COR-L47 (cell line): ENCODE measurements at places on chromosomes 6 and 20.

DNA sequence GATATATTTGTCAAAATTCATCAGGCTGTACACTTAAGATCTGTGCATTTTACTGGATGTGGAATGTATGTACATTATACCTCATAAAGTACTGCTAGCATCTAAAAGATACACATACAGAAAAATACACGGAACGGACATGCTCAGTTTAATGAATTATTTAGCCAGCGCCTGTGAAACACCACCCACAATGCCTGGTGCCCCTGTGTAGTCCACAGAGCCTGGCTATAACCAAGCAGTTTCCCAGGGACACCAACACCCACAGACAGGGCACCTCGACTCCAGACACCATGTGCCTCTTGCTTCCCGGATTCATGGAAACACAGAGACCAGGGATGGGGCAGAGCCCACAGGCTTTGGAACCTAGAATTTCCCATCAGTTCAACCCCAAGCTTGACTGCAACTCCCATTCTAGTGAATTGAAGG, 17.4 kb upstream of the ARMC12 start:
- DNase-seq: no peak

DNA sequence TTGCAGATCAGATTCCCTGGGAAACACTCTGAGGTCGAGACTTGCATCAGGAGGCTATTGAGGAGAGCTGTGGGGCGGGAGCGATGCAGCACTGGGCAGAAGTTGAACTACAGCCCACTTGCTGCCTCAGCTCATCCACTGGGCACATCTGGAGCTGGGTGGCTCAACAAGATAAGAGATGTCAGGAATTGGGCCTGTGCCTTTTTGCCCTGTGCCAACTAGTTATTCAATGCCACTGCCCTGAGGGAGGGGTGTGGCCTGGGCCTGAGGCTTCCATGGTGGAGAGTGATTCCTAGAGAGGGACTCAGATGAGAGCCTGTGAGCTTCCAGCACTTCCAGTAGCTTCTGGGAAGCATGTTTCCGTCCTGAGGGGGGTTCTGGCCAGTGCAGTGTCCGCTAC, 32.7 kb downstream of the BRPF3 start:
- DNase-seq: no peak

GRCh38 chr20:11432407-11432806, 485.3 kb upstream of the BTBD3 start:
- no peak for DNase-seq

- DNase-seq: peak; percentile 20
These were observed 240.9 kb upstream of the BTBD3 start for GRCh38 chr20:11676630-11677287.

DNA sequence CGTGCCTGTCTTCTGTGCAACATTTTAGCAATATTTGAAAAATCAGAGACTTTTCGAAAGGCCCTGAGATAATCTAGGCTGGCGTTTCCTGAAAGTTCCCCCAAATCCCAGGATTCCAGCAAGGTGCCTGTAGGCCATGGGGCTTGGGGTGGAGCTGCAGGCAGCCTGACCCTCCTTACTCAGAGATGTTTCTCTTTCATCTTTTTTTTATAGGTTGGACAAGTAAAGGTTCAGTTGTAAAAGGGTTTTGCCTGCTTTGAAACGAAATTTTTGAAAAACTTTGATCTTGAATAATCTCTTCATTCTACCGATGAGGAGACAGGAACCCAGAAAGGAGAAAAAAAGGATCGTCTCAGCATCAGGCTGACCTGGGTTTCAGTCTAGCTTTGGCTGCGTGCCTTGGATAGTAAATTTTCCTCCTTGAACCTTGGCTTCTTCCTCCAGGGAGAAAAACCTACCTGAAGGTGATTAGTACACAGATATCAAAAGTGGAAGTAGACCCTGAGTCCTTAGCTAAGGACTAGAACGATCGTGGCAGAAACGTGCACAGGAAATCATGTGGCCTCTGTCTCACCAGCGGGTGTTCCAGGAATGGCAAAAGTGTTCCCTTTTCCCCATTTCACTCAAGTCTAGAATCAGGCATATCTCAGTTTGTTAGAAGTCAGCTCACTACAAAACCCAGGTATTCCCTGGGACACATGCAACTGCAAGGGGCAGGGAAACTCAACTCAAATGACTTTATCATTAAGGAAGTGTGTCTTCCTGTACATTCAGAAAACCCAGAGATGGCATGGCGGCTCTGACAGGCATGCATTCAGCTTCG, 128.2 kb upstream of the PTPN1 start:
- DNase-seq: no peak

GRCh38 chr6:37624606-37625574, 72.8 kb downstream of the MDGA1 start:
- peak; percentile 65 for DNase-seq

DNA sequence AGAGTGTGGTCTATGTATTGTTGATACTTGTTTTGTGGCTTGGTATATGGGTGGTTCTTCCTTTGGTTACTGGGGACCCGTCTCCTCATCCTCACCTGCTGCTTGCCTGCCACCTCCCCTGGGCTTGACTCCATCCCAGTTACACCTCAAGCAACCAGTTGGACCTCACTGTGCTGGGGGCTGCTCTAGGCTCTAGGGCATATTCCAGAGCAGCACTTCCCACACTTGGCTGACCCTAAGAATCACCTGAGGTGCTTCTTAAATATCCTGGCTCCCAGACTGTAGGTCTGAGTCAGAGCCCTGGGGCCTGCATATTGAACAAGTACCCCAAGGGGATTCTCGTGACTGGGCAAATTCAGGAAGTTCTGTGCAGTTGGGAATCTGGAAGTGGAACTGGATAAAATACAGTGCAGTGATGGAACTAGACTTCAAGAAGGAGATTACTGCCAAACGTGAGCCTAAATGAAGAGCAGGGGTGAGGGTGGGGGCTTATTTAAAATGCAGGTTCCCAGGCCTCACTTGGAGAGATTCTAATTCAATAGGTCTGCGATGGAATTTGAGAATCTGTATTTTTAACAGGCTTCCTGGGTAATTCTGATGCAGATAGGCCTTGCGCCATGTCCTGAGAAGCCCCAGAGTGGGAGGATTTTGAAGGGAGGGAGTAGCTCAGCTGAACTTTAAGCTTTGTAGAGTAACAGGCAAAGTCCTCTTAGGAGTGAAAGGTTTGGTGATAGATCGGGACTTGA, 7.6 kb downstream of the SPATS1 start:
- no peak for DNase-seq

DNA sequence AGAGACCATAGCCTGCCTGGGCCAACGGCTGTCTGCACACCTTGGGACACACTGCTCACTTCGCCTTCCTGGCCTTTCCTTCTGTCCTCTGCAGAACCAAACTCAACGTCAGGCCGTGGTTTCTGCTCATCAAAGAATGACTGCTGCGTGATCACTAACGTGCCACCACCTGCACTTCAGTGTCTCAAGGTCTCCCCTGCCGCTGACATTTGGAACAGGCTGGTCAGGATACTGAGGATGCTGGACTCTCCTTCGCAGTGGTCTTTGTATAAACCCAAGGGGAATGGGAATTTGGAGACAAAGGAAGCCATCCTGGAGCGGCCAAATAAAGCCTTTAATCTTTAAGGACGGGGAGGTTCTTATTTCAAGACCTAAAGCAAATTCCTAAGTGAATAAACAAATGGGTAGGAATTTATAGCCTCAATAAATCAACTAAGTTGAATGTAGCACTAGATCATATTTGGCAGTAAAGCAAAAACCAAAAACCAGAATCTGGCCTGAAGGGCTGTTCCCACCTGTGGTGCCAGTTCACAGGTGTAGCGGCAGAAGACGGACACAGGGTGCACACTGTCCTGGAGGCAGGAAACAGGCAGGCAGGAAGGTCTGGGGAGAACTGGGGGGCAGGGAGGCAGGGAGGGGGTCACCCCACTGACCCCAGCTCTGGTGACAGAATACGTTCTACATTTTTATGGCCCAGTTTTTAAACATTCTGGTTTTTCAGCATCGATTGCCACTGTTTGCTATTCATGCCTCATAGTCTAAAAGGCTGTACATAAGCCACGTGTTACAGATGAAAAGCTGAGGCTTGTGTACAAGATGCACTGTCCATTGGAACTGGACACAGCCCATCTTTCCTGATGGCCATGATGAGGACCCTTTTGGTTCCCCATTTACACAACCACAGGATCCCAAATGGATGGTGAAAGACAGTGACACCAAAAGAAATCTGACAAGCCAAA, 36.6 kb downstream of the ABHD12 start:
- no peak for DNase-seq

DNA sequence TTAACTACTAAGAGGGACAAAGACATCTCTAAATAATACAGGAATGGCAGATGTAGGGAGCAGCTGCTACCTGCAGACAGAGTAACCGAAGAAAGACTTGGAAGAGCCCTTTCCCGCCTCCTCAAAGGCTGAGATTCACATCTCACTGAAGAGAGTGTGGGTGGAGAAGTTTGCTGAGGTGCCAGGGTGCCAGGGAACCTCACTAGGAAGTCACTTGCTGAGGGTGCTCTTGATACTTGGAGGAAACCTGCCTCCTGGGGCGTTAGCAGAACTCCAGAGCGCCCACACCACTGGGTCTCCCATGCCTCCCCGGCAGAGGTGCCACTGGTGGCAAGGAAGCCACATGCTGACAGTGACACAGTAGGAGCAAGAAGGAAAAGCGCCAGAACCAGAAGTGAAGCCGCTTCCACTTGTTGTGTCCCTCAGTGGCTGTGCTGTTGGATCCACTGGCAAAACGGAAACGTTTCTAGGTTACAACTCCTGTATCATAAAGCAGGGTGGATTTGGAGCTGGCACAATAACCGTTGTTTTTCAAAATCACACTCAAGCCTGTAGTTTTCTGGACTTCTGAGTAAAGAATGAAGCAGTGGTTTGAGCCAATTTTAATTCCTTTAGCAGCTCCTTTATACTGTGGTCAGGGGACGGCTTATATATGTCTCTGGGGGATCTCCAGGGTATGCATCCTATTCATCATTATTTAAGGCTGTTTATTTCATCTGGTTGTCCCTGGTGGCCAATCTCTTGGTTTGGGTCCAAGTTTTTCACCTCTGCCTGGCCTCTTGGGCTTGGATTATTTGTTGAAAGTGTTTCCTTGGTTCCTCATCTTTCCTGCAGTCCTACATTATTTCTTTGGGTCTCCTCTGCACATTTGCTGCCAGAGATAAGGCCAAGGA, 64.5 kb downstream of the CDC5L start:
- DNase-seq: no peak

DNA sequence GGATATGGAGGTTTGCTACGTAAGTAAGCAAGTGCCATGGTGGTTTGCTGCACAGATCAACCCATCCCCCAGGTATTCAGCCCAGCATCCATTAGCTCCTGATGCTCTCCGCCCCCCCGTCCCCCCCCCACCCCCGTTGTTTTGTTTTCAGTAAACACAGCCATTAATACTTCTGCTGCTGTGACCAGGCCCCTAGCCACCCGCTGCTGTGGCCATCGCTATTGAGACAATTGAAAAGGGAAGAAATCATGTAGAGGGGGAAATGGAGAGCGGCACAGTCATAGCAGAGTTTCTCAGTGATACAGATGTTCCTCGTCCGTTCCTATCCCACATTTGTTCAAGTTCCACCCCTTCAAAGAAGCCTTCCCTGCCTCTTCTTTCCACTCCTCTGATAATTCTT, 24.9 kb downstream of the SLC35D3 start:
- DNase-seq: no peak

- DNase-seq: no peak
These were observed 670.8 kb downstream of the PRKN start for GRCh38 chr6:162056745-162057144.

DNA sequence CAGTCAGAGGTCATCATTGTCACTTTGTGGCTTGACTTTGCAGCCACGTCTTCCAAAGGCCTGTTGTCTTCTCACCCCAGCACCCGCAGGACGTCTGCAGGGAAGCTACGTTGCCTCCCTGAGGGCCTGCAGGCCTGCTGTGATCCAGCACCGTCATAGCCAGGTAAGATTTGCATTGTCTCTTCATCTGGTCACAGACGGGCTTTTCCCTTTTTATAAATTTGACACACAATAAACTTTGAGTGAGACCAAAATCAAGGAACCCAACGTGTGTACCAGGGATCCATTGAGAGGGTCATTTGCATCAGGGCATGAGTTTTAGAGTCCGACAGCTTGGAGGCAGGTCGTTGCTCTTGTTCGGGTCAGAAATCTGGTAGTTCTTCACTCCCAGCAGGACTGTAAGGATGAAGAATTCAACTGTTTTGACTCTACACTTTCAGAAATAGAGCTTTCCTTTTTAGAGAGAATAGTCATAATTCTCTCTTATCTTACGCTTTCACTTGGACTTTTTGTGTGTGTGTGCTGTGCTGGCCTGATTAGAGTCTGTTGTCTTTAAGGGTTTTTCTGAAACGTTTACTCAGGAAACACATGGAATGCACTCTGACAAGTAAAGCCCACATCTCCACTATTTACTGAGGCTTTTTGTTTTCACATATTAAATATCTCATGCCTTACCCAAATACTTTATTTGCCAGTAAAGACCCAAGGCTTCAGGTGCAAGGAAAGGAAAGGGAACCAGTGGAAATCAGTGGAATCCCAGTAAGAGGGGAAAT, 177.2 kb upstream of the TAB2 start:
- DNase-seq: no peak

DNA sequence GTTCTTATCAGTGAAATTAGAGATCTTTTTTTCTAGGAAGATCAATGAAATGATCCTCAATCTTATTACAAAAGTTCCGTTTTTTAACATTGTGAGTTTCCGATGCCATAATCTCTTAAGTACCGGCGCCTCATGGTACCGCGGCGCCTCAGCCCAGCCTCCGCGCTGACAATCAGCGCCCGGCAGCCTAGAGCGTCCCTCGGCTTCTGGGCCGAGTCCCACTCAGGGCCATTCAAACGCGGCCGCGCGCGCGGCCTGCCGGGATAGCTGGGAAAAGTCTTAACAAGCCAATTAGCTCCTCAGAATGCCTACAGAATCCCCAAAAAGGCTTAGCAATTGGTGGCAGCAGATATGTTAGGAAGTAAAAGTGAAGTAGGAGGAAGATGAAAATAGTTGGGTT, 204.8 kb downstream of the ADGB start:
- no peak for DNase-seq

DNA sequence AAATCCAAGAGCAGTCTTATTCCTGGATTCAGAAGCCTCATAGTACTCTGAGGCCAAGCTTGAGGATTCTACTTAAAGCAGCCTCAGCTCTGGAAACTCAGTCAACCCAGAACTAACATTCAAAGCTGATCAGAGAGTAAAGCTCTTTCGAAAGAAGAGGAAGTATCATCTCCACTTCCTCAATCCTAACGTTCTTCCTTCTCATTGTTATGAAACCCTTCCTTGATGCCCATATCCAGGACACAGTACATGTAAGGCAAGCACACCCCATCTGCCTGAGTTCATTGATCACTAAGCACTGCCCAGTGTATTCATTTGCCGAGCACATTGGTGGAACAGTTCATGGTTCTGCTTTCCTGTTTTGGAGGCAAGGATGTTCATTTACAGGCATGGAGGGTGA, at the start of gene IPCEF1:
Gene IPCEF1 (minus strand): TSS at position 114 of the 400 bp plus-strand sequence. CDS start 90,856 bp downstream, outside the sequence.
- no peak for DNase-seq

GRCh38 chr6:129370268-129370916, 339.6 kb downstream of the ARHGAP18 start:
- DNase-seq: no peak

GRCh38 chr6:160919723-160920440, 71.7 kb upstream of the MAP3K4 start:
- no peak for DNase-seq

DNA sequence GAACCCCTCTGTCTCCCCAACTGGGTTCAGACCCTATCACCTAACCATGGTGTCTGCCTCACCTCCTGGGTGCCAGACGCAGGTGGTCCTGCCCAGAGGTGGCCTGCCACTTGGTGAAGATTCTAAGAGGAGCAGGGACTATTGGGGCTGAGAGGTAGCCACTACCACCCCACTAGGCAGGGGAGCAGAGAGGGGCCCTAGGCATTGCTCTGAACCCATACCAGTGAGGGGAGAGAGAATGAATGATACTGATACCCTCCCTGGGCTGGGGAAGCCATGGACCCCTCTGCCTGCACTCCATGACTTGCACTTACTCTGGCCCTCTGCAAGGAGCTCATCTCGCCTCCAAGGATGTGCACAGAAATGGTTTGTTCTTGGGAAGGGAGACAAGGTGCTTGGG, 31.7 kb upstream of the SPDEF start:
- DNase-seq: no peak
